ENCODE measurements at places on chromosomes 13 and 19. TPM values are rescaled to one million over a fixed set of nuclear protein-coding genes. Genes with fewer than 3 reads are reported as not detected.
A peak's percentile ranks its signal among the peaks of the same experiment; 100 is the strongest.

- DNase-seq = peak; percentile 21
These were observed 365.5 kb downstream of the UQCRFS1 start for GRCh38 chr19:28847468-28847867.

The APLP1 gene
- total RNA-seq = 8.4 TPM

The TEX101 gene
- total RNA-seq = not detected

- no peak for DNase-seq
These were observed 339.5 kb downstream of the DCT start for GRCh38 chr13:94140027-94140426.

- DNase-seq = no peak
These were observed 60.9 kb upstream of the ZNF527 start for GRCh38 chr19:37309834-37310575.

DNA sequence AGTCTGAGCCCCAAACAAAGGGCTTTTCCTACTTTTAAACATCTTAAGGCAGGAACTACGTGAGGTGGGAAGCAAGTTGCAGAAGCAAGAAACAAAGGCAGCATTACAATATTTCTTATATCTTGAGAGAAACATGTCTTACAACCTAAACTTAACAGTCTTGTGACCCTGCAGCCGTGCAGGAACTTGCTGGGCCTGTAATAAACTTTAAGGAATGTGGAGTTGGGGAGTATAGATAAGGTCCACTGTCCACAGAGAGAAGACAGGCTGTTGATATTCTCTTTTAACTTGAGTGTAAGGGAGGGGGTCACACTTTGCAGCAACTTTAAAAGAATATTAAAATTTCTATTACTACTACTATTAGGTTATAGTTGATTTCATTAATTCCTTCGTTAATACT lies 214.6 kb upstream of the HTR2A start:
- DNase-seq = peak; percentile 37

The RINL gene
- total RNA-seq = 4.1 TPM

DNA sequence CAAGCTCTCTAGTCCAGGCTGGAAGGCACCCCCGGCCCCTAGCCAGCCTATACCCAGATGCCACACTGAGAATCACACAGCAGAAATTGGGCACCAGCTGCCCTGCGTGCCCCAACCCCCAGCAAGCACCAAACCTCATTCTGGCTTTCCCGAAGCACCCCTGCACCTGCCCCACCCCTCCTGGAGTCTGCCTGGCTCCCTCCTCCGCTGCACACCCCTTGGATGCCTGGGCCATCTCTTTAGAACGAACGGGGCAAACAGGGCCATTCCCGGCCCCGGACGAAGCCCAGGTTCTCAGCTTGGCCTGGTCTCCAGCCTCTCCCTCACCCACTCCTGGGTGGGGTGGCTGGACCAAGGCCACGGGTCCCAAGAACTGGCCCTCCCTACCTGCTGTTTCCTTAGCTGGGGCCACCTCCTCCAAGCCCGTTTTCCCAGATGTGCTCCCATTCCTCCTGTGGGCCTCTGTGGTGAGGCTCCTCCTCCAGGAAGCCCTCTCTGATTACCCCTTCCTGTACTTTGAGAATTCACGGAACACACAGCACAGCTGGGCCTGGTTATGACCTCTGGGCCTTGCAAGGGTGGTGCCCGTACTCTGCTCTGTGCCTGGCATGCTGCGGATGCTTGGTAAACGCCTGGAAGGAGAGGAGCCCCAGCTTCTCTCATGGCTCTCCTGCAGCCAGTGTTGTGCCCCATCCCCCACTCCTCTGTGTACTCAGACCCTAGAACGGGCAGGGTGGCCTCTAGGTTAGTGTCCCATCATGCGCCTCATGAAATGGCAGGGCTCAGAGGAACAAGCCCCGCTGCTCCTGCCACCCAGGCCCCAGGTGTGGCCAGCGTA lies 21.4 kb downstream of the CEBPG start:
- DNase-seq = no peak

DNA sequence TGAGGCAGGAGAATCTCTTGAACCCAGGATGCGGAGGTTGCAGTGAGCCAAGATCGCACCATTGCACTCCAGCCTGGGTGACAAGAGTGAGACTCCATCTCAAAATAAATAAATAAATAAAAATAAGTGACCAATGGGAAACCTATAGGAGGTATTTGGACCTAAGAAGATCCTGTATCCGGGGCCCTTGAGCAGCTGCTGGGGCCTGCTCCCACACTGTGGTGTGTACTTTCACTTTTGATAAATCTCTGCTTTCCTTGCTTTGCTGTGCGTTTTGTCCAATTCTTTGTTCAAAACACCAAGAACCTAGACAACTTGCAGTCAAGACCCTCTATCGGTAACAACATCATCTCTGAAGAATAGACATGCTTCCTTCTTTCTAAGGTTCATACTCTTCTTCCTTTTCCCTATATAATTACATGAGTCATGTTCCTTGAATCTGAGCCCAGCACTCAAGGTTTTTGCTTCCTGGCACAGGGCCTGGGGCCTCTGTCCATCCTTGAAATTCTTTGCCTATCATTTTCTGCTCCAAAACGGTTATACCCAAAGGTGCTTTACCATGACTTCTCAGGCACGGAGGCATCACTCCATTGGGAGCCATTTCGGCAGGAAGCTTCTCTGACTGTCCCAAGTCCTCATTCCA lies 14.2 kb upstream of the PNMA8C start:
- peak; percentile 84 for DNase-seq

The PSG3 gene
- total RNA-seq = 0.96 TPM

DNA sequence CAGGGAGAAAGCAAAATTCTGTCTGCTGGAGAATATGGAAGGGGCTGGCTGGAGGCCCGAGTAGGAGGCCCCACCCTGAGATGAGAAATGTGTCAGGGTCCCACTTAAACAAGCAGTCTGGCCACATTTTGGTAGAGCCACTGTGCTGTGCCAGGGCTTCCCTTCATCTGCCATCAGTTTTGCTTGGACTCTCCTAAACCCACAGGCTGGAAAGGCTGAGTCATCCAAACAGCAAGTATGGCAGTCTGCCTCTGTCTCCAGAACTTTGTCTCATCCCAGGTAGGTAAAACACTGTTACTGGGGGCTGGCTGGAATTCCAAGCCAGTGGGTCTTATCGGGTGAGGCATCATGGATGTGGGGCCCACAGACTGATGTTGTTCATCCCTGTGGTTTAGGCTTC lies 1390.6 kb downstream of the UQCRFS1 start:
- DNase-seq = no peak

GRCh38 chr19:16397791-16398529 lies 73.3 kb downstream of the KLF2 start:
- DNase-seq = peak; percentile 35

GRCh38 chr19:33401683-33402420 lies 28.3 kb downstream of the CEBPG start:
- no peak for DNase-seq

DNA sequence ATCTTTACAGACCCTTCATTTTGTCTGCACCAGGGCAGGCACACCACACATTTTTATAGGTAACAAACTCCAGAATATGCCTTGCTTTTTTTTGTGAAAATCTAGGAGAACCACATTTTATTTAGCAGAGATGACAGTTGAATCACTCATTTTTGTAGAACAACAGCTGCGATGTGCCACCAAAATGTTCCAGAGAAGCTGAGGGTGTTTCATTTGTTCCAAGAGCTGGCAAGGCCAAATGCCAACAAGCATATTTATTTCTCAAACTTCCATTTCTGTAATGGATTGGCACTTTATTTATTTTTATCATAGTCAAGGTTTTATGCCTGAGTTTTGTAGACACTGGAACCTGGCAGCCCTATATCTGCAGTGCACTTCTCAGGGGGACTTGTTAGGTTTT lies 10.4 kb downstream of the OLFM4 start:
- no peak for DNase-seq

GRCh38 chr13:95497381-95497807 lies 55.1 kb upstream of the CLDN10 start:
- no peak for DNase-seq

The ZNF682 gene
- total RNA-seq = 8.9 TPM

The MED29 gene
- 13.7 TPM for total RNA-seq

GRCh38 chr19:35828692-35829301 lies 16.2 kb upstream of the PRODH2 start:
- DNase-seq = peak; percentile 81

The LPAR2 gene
- total RNA-seq = 0.48 TPM

The COMP gene
- total RNA-seq = 162 TPM

- DNase-seq = no peak
These were observed 186.2 kb downstream of the TEX29 start for GRCh38 chr13:111506621-111507020.

- DNase-seq = no peak
These were observed 192.1 kb upstream of the TSC22D1 start for GRCh38 chr13:44768239-44768638.

GRCh38 chr19:57611113-57611512 lies 2.9 kb upstream of the ZNF134 start:
- no peak for DNase-seq

The FLT3 gene
- not detected for total RNA-seq

- DNase-seq = no peak
These were observed 754.9 kb downstream of the OLFM4 start for GRCh38 chr13:53783471-53783870.

DNA sequence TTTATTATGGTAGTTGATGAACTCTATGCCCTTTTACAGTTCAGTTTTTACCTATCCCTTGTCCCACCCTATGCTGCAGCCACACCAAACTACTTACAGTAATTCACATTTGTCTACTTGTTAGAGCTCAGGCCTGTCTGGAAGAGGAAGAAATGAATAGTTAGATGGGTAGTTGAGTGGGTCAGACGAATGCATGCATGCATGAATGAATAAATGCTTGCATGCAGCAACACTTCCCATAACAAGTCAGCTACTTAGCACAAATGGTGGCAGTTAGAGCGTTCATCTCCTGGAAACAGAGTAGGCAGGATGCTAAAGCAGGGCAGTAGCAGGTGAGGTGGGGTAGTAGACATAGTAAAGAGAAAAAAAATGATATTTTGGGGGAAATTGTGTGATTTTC lies 322.3 kb downstream of the NDFIP2 start:
- no peak for DNase-seq

DNA sequence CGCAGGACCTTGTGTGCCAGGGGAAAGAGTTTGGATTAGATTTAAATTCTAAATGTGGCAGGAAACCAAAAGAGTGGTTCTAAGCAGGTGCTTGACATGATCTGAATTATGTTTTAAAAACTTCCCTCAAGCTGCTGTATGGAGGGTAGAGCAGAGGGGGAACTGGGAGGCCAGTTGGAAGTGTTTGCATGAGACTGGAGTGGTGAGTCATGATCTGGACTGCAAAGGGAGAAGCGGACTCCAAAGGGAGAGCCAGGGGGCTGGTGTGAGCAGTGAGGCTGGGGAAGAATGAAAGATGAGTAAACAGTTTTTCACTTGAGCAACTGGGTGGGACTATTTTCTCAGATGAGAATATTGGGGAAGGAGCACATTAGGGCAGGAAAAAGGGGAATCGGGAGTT lies 206.1 kb downstream of the DNAJC15 start:
- DNase-seq = no peak

The MCF2L gene
- 9.4 TPM for total RNA-seq

- no peak for DNase-seq
These were observed 284 bp downstream of the RNF17 start for GRCh38 chr13:24764276-24764630.

- no peak for DNase-seq
These were observed 99.6 kb downstream of the CCNA1 start for GRCh38 chr13:36531746-36532486.

DNA sequence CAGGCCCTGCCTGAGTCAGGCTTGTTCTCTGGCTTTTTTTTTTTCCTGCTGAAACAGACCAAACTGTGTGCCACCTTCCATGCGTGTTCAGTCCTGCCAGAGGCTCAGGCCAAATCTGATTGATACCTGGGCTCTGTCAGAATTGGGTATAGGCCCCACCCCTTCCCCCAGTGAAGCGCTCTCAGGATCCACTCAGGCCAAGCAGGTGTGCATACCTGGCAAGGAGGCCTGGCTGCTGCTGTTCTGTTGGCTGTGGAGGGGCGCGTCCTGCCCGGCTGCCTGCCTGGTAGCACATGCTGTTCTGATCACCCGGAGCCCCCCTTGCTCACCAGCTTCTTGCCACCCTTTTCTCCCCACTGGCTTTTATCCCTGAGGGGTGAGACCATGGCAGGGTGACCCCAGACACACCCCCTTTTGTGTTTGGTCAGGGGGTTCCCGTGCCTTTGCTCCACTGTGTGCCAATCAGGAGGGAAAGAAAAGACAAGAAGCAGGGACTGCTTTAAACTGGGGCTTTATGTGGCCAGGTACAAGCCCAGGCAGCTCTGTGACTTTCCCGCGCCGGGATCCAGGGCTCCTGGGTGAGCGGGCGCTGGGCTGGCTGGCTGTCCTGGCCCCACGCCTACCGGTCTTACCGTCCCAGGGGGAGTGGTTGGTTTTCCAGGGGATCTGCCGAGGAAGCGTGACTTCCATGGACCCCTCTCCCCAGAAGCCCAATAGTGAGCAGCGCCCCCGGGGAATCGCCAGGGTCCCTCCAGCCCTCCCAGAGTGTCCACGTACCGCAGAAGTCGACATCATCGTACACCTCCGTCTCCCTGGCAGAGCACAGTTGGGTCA lies 12.7 kb downstream of the PRAM1 start:
- peak; percentile 67 for DNase-seq

DNA sequence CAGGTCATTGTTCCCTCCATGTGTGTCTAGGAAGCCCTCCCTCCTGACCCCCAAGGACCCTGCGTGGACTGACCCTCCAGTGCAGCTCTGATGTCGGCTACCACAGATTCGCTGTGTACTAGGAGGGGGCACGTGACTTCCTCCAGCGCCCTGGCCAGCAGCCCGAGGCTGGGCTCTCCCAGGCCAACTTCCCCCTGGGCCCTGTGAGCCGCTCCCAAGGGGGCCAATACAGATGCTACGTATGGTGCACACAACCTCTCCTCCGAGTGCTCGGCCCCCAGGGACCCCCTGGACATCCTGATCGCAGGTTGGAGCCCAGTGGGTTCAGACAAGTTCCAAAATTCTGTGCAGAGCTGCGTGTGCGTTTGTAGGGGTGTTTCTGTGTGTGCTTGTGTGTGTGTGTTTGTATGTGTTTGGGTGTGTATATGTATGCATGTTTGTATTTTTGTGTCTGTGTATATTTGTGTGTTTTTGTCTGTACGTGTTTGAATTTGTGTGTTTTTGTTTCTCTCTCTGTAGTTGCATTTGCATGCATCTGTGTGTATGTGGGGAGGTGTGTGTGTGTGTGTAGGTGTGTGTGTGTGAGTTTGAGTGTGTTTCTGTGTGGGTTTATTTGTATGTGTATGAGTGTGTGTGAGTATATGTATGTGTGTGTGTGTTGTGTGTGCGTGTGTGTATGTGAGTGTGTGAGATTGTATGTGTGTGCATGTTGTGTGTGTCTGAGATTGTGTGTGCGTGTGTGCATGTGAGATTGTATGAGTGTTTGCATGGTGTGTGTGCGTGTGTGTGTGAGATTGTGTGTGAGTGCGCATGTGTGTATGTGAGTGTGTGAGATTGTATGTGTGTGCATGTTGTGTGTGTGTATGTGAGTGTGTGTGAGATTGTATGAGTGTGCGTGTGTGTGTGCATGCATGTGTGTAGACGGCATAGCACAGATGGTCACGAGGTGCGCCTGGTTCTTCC lies 21.4 kb upstream of the LILRA2 start:
- no peak for DNase-seq

GRCh38 chr19:16207490-16208025 lies 9.8 kb downstream of the AP1M1 start:
- no peak for DNase-seq

The LRRC25 gene
- total RNA-seq = 2.9 TPM

Data from umbilical cord (tissue), 2 donors.